ENCODE measurements at places on chromosomes 16 and 17.

DNA sequence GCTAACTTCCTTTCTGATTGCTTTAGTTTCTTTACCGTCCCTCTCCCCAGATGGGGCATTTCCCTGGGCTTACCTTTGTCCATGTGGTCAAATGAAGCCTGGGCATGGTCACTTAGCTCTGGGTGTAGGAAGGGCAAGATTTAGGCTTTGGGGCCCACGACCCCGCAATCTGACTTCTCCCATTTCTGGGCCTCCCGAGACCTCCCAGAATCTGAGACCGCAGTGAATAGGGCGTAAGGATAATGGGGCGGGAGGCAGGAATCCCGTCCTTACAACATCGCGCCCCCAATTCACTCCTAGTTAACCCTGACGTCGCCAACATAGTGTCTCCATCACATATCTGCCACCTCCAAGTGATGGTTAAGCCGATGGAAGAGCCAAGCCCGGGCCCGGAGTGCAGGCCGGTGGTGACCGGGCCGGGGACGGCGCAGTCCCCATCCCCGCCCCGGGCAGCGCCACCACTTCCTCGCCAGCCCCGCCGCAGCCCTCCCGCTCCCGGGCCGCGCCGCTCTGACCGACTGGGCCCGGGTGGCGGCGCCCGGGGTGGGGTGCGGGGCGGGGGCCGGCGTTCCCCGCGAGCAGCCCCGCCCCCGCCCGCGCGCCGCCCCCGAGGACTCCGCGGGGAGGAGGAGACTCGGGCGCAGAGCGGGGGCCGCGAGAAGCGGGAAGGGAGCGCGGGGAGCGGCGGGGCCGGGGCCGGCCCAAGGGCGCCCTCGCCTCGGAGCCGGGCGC lies at the start of gene RHBDL3:
Gene RHBDL3, plus strand, starts transcription at position 641 of the 732 bp plus-strand sequence. CDS start 358 bp downstream, outside the sequence.
- no peak for DNase-seq

GRCh38 chr17:74330446-74330845 lies 4.4 kb downstream of the KIF19 start:
- no peak for DNase-seq

DNA sequence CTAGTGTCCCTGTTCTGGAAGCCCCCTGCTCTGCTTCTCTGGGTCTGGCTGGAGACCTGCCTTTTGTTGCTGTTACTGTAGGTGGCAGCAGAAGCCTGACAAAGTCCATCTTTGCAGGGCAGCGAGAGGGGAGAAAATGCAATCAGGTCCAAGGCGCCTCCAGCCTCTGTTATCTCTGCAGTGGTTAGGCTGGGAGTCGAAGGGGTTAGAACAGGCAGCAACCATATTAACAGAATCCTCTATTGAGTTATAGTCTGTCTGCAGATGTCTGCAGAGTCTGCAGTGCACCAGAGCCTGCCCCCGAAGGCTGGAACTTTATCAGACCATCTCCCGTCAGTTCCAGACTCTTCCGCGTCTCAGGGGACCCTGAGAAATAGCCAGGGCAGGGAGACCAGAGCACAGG lies 404.9 kb upstream of the EEF2KMT start:
- DNase-seq = no peak

- DNase-seq = no peak
Observed at GRCh38 chr17:36868777-36869176, 68.5 kb upstream of the LHX1 start.

GRCh38 chr17:57104461-57105175 lies 19.6 kb downstream of the AKAP1 start:
- DNase-seq = no peak

- no peak for DNase-seq
Observed at GRCh38 chr17:44828919-44829522, 1.1 kb downstream of the GJC1 start.

- no peak for DNase-seq
Observed at GRCh38 chr16:56848955-56849689, 15.9 kb upstream of the SLC12A3 start.

GRCh38 chr16:75230471-75231110 lies 11.8 kb downstream of the CTRB1 start:
- no peak for DNase-seq

- DNase-seq = no peak
Observed at GRCh38 chr17:42129109-42129837, 6.7 kb downstream of the HSPB9 start.
